NCI-H69 (cell line): ENCODE measurements at places on chromosomes 3 and 15.
A peak's percentile ranks its signal among the peaks of the same experiment; 100 is the strongest.

DNA sequence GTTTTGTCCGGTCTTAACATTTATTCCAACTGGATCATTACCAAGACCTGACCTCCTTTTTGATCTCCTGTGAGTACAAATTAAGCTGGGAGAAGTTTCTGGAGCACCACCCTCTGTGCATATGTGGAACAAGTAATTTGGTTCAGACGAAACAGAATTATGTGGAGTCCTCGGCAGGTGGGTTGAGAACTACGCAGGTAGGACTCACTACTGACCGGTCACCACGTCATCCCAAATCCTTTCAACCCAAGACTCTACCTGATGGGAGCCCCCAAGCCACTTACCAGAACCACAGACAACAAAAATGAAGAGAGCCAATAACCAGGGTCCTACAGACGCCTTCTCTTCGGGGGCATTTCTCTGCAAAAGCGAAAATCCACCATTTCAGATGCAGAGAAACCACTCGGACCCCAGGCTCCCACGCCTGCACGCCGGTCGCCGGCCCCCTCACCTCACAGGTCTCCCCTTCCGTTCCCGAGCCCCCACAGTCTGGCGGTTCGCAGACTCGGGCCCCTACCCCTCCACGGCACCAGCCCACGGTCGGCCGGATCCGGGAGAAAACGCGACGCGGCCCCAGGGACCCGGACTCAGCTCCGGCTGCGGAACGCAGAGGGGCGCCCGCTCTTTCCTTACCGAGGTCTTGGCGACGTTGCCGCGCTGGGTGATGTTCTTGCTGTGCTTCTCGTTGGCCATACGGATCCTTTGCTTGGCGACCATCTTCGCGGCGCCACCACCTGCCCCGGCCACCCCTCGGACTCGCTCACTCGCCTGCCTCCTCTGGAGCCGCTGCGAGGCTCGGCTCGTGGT is 674 bp downstream of the SERP1 start:
- DNase-seq = peak; percentile 29

- DNase-seq = no peak
Observed at GRCh38 chr15:101062471-101063171, 143.5 kb downstream of the LRRK1 start.

- DNase-seq = no peak
Observed at GRCh38 chr3:84685467-84685866, 273.3 kb upstream of the CADM2 start.

DNA sequence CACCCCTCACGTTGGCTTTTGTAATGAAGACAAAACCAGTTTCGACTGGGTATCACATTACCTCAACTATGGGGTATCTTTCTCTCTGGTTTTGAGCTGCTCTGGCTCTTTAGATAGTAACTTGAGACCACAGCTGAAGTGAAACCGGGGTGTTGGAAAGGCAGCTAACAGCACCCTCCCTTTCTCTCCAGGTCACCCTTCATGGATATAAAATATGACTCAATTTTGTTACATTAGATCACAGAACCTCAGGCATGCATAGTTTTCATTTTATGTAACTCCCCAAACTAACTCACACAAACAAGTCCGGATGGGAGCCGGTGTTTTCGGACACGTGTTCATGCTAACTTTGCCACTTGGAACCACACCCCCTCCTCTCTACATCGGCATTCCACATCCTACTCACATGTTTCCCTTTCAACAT is 90.7 kb downstream of the NR2F2 start:
- no peak for DNase-seq

DNA sequence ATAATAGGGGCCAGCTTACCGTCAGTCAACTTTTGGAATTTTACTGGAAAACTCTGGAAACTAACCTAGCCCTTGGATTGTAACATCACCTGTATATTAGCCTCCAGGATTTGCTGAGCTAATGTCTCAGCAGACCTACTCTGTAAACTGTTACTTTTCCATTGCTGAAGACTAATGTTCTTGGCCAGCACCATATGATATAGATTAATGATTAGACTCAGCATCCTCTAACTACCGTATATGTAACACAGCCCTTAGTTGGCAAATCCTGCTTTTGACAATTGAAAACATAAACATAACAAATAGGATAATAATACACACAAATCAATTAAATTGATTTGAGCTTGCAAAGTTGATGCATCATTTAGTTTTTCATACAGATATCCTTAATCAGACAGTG is 26.6 kb upstream of the GBE1 start:
- no peak for DNase-seq

DNA sequence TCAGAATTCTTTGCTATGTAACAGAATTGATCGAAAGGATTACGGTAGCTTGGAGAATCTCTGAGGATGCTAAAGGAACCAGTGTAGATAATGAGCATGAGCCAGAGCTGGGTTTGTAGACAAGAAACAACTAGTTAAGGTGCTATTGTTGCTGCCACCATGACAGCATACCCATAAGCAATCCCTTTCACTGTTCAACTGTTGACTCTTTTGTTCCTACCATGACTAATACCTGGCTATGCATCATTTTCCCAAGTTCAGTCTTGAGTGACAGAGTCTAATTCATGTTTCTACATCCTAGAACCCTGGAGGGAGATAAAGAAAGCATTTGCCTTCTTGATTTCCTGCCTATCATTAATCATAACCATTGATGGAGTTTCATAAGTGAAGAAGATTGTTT is 600.3 kb downstream of the OTOL1 start:
- DNase-seq = peak; percentile 8

- peak; percentile 55 for DNase-seq
Observed at GRCh38 chr3:185207931-185208746, 45.7 kb downstream of the EHHADH start.

- no peak for DNase-seq
Observed at GRCh38 chr3:189334064-189334920, 162.5 kb downstream of the TPRG1 start.

- peak; percentile 73 for DNase-seq
Observed at GRCh38 chr3:47420511-47421484, 40.0 kb downstream of the PTPN23 start.

DNA sequence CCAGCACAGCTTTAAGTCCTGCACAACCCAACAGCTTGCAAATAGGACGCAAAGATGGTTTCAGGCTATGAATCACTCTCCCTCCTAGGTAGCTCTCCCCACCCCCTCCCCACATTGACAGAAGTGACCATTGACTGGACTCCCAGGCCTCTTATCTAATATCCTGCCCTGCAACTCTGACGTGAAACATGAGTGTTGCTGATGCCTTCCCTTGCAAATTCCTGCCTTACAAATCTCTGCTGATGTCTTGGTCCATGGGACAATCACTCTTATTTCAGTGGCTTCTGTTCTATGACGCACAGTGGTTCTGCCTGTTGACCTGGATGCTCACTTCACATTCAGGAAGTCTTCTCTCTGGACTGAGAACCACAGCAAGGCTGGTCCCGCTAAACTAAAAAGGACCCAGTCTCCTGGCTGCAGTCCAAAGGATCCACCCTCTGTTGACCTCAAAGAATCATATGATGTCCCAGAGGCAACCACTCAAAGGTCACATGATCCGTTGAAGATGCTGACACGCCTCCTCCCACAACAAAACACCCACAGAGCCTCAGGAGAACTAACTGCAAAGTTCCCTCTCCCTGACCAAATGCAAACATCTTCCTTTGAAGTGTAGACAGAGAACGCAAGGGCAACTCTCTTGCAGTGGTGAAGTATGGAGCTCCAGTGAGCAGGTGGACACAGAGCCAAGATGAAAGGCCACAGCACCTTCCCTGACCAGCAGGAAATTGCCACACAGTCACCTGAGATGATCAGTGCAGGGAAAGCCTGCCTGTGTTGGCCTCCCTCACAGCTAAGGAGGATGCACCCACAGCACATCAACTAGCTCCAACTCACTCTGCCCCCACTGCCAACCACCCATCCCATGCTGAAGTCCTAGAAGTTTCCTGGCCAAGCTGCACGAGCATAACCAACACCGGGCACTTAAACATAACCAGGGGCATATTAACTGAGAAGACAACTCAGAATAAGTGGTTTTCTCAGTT is 112.3 kb downstream of the ADAMTS17 start:
- no peak for DNase-seq

GRCh38 chr15:25783607-25784540 is 79.3 kb downstream of the ATP10A start:
- DNase-seq = no peak

GRCh38 chr3:97825101-97825500 is 3.3 kb downstream of the CRYBG3 start:
- DNase-seq = no peak

- no peak for DNase-seq
Observed at GRCh38 chr15:63719281-63719680, 114.5 kb downstream of the HERC1 start.

GRCh38 chr3:197399486-197399885 is 101.1 kb upstream of the DLG1 start:
- DNase-seq = no peak

GRCh38 chr15:67510597-67511190 is 10.2 kb upstream of the C15orf61 start:
- no peak for DNase-seq

DNA sequence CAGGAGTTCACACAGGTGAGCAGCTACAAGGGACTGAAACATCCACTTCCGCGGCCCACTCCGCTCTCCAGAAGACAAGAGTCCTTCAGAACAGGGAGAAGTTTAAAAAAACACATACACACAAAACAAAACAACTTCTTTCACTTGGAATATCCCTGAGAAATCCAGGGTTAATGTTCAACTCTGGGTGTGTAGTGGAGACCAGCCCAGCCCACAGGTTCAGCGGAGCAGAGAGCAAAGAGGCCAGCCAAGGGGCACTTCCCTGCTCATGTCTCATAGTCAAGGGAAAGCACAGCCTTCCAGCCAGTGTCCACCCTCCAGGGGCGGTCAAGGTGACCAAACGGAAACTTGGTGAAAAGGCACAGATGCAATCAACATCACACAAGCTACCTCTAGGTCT is 41.6 kb downstream of the WNT5A start:
- DNase-seq = no peak

DNA sequence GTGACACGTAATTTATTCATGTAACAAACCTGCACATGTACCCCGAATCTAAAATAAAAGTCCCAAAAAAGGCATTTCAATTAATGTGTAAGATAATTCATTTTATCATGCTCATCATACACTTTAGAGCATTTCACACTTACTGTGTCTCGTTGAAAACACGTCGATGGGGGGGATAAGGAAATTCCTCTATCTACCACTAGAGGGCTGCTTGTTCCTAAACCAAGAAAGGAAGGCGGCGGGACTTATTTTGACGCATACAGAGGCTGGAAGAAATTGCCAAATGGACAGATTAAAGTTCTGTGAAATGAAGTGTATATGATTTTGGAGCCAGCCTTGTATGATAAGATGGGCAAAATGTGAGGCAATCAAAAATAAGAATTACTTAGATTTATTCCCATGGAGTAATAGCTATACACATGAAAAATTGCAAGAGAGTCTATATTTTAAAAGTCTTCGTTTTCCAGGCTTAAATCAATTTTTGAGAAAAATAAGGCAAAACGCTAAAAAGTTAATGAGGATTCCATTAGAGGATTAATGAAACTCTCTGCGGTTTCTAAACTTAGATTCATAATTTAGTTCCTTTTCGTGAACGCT is 346.8 kb downstream of the CNTN3 start:
- DNase-seq = peak; percentile 36
